ENCODE measurements at places on chromosomes 11 and 22.

DNA sequence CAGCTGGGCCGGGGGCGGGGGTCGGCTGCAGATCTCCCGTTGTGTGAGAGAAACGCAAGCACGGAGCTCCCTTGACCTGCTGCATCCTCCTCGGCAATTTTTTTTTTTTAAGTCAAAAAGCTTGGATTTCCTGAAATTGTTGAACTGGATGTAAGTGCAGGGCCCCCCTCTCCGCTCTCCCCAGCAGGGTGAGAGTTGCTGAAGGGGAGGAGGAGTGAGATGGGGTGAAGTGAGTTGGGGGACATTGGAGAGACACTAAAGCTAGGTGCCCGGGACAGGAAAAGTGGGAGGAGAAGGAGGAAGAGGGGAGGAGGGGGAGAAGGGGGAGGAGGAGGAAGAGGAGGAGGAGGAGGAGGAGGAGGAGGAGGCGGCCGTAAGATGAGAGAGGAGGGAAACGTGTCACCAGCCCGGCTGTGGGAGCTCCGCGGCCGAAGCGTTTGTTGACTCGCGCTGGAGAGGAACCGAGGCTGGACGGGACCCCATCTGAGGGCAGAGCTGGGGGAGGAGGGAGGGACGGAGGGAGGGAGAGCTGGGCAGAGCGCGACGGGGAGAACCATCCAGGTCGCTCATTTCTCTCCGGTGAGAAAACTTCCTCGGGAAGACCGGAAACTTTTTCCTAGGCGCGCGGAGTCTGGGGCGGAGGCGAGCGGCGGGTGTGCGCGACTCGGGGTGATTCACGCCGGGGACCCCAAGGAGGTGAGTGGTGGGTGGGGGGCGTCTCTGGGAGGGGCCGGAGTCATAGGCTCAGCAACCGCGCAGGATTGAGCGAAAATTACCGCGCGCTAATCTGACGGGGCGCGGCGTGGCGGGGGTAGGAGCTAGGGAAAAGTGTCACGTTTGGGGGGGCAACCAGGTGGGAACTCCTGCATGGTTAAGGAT, 80.2 kb downstream of the PRR5L start:
- DNase-seq = no peak

DNA sequence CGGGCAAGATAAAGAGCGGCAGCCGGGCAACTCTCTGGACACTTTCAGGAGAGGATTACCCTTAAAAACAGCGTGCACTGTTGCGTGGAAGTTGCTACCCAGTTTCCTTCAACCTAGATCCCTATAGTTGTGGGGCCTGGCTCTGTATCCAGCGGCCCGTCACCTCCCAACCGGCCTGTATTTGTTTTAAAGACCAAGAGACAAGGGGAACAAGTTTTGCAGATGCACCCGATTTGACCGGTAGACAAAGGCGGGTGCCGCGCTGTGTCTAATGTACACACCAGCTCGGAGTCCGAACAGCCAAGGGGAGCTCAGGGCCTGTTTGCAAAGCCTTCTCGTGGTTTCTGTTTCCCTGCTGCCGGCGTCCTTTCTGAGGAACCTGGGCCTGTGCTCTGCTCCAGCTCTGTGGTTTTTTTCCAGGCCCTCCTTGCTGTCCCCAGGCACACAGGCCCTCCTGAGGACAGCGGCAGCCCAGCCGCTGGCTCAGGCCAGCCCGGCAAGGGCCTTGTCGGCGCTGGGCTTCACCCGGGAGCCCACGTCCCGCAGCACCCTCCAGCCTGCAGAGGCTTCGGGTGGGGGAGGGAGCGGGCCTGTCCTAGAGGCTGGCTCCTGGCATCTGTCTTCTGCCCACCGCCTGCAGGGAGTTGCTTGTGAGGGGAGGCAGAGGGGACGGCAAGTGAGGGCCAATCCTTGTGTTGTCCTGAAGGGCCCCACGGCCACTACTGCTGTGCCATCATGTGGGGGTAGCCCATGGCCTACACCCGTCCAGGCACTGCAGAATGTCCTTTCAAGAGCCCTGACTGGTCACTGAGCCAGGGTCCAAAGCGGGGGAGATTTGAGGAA, 1.4 kb downstream of the TBX1 start:
- no peak for DNase-seq

GRCh38 chr11:118438314-118438931, 2.1 kb downstream of the KMT2A start:
- no peak for DNase-seq

DNA sequence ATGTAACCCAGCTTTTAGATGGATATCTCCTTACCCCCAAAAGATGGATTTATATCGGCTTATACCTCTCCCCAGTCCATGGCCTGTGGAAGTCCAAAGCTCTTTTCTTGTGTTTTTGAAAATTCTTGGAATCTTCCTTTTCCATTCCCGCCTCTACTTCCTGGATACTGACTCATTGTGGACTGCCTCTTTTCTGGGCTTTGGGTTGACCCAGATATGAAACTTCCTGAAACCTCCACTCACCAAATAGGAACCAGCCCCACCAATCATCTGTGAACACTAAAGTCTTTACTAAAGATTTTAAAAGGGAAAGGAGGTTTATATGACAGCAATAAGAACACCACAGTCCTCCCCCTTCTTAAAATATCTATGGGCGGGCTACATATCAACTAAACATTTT, 163.4 kb upstream of the SYN3 start:
- DNase-seq = no peak
